Fibroblast of upper back skin (primary cell): ENCODE measurements at places on chromosomes 11 and 22.

DNA sequence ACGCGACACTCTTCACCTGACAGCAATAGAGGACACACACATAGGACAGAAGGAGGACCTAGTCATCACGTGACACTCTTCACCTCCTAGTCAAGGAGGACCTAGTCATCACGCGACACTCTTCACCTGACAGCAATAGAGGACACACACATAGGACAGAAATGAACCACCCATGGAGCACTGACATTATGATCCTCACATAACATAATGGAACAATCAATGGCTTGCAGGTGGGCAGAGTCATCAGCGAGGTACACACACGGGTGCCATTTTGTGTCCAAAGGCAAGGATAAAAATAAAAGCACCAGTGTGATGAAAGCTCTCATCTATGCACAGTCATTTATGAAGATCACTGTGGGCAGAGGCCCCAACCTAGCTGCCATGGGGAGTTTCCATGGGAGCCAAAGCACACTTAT, 354.7 kb downstream of the LARGE1 start:
- DNase-seq: no peak

DNA sequence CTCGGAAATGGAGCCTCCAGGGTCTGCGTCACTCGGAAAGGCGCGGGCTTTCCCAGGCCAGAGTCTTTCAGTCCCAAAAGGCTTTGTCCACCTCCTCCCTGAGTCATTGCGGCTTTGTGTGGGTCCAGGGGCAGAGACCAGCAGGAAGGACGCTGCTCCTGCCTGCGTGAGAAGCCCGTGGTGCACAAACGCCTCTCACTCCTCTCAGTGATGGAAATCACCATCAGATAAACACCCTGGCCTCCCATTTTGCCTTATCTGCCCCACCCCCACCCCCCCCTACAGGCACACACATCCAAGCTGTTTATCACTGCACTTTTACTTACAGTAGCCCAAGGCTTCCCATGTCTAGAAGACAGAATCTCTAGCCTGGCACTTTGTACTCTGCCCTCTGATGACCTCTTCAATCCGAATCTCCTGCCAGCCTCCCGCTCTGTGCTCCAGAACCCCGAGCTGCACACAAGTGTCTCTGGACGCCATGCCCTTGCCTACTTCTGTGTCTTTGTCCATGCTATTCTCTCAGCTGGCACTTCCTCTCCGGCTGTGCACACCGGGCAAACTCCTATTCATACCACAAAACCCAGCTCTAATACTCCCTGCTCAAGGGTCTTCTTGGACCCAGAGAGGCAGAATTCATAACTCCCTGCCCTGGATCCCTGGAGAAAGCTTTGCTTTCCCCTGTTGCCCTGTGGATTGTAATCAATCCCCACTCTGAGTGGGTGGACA, 954.6 kb downstream of the TBC1D22A start:
- DNase-seq: no peak

GRCh38 chr11:35073691-35074419, 65.1 kb upstream of the CD44 start:
- no peak for DNase-seq

- DNase-seq: no peak
These were observed 93.2 kb upstream of the RTL6 start for GRCh38 chr22:44591146-44591790.

GRCh38 chr11:120305286-120305685, 19.8 kb upstream of the TLCD5 start:
- DNase-seq: no peak

GRCh38 chr22:17634696-17635095, 3.9 kb upstream of the BCL2L13 start:
- no peak for DNase-seq

GRCh38 chr11:134691295-134691873, 279.3 kb upstream of the B3GAT1 start:
- no peak for DNase-seq

- DNase-seq: no peak
These were observed 199.1 kb downstream of the DBX1 start for GRCh38 chr11:19961225-19961624.

GRCh38 chr22:20650294-20651207, 123.4 kb upstream of the SERPIND1 start:
- DNase-seq: no peak

DNA sequence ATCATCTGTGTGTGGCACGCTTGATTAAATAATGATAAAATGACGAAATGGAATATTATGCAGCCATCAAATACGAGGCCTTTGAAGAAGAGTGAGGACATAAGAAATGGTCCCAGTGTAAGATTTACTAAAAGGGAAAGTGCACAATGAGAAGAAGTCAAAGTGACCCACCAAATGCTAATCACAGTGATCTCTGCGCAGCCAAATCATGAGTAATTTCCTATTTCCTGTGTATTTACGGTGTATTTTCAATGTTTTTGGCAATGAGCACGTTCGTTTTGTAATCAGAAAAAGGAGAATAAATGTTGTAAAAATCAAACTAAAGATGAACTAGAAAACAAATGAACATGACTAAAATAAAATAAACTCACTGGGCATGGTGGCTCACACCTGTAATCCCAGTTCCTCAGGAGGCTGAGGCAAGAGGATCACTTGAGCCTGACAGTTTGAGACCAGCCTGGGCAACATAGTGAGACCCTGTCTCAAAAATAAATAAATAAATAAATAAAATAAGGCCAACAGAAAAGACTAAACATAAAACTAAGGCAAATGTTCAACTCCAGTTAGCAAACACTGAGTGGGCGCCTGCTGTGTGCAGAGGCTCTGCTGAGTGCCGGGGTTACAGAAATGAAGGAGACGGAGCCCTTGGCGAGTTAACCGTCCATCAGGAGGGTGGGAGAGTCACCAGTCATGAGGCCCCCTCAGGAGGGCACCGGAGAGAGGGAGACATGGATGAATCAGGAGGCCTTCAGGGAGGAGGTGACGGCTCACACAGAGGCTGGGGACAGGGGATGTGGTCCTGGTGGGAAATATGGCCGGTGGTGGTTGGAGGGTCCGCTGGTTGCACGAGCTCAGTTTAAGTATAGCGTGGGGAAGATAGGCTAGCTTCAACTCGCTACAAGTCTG, 26.0 kb upstream of the CBX7 start:
- no peak for DNase-seq

- DNase-seq: no peak
These were observed 184.9 kb downstream of the SNX19 start for GRCh38 chr11:130731401-130731800.

- DNase-seq: no peak
These were observed 28.8 kb downstream of the NRXN2 start for GRCh38 chr11:64694026-64694755.

GRCh38 chr11:20599221-20600019, at the start of gene SLC6A5:
TSS of gene SLC6A5 (plus strand) at chr11:20599608. CDS start at chr11:20599673, 65 bp downstream.
- peak; percentile 33 for DNase-seq

GRCh38 chr11:63745304-63746170, 23.0 kb downstream of the ZFTA start:
- DNase-seq: no peak

GRCh38 chr22:17968126-17968525, 56.2 kb downstream of the MICAL3 start:
- DNase-seq: no peak

DNA sequence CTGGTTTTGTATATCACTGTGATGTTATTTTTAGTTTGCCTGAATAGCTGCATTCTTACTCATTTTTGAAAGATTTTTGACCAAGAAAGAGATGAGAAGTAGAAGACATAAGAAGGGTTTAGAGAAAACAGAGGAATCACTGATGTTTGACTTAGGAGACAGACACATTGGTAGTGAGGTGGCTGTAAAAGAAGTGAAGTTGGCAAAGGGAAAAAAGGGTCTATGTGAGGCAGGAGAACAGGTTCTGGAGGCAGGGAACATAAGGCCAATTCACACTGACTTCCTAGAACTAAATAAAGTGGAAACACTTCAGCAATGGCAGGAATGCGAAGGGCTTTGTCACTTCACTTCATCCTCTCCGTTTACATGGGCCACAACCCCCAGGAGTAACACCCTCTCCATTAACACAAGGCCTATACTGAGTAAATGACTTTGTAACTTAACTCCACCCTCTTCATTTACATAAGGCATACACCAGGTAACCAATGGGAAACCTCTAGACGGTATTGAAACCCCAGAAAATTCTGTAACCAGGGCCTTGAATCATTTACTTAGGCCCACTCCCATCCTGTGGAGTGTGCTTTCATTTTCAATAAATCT, 36.5 kb downstream of the CTSC start:
- no peak for DNase-seq

GRCh38 chr11:32325187-32325586, 110.2 kb downstream of the WT1 start:
- DNase-seq: no peak

DNA sequence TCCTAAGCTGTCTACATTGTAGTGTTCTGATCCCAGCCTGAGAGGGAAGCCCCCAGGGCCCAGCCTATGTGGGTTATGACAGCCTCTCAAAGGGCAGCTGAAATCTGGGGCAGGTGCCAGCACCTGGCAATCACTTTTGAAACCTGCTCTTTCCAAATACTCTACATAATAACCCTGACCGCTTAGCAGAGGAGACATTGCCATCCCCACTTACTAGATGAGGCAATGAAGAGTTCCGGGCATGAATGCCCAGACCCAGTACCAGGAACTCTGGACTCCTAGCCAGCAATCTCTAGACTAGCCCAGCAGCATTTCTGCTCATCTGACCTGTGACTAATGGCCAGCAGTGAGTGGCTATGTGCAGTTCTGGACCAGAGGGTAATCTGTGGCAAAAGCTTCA, 412.4 kb upstream of the CADM1 start:
- no peak for DNase-seq

DNA sequence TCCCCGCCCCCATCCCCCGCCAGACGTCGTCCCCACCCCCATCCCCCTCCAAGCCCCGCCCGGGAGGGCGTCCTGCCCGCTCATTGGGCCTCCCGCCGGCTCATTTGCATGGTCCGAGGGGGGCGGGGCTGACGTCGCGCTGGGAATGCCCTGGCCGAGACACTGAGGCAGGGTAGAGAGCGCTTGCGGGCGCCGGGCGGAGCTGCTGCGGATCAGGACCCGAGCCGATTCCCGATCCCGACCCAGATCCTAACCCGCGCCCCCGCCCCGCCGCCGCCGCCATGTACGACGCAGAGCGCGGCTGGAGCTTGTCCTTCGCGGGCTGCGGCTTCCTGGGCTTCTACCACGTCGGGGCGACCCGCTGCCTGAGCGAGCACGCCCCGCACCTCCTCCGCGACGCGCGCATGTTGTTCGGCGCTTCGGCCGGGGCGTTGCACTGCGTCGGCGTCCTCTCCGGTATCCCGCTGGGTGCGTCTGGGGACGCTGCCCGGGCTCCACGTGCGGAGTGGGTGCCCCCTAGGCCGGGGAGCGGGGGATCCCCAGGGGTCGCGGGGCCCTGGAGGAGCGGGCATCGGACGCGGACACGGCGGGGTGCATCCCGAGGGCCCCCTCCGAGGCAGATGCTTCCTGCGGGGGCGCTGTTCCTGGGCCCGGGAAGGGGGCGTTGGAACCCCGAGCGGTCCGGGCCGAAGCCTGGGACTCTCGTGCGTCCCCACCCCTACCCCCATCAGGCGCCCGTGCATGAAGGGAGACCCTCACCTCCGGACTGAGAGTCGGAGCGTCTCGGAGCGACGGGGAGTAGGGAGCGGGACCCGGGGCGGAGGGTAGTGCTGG, at the start of gene PNPLA3:
Gene PNPLA3, plus strand, starts transcription at position 175 of the 834 bp plus-strand sequence. Its CDS starts 107 bp downstream, at position 282.
- DNase-seq: peak; percentile 87

DNA sequence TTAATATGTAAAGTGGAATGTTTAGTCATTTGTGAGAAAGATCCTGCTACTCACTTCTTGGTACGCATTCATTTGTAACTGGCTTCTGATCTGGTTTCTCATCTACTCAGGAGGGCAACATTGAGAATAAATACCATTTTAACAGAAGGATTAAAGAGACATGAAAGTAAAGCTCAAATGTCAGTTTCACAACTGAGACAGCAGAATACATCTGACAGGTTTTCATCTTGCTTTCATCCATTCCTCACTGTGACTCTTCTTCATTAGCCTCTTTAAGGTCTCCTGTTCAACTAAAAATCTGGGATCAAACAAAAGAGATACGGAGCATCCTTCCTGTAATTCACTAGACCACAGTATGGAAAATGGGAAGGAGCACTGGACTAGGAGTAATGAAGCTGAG, 31.4 kb upstream of the CCDC89 start:
- no peak for DNase-seq

- peak; percentile 9 for DNase-seq
These were observed 21.1 kb upstream of the RDX start for GRCh38 chr11:110317516-110317932.

DNA sequence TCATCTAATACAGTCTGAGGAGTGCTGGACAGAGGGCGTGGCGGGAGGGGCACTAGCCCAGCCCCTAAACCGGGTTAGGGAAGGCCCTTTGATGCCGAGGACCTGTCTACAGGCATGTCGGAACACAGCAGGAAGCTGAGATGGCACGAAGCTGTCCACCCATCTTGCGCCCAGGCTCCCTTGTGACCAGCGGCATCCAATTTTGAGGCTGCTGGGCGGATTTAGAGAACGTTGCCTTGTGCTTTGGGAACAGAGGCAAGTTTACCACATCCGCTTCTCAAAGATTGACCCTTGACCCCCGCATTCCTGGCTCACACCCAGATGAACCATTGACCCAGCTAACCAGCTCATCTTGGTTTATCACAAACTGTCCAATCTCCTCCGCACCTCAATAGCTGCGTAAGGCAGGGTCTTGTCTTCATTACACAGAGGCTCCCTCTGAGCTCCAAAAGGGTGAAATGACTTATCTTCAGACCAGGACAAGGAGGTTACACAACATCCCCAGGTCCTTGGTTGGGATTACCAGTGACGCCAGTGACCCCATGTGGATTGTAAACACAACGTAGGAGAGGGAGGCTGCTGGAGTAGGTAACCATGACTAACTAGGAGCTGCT, 4.5 kb downstream of the FAM83F start:
- peak; percentile 63 for DNase-seq

DNA sequence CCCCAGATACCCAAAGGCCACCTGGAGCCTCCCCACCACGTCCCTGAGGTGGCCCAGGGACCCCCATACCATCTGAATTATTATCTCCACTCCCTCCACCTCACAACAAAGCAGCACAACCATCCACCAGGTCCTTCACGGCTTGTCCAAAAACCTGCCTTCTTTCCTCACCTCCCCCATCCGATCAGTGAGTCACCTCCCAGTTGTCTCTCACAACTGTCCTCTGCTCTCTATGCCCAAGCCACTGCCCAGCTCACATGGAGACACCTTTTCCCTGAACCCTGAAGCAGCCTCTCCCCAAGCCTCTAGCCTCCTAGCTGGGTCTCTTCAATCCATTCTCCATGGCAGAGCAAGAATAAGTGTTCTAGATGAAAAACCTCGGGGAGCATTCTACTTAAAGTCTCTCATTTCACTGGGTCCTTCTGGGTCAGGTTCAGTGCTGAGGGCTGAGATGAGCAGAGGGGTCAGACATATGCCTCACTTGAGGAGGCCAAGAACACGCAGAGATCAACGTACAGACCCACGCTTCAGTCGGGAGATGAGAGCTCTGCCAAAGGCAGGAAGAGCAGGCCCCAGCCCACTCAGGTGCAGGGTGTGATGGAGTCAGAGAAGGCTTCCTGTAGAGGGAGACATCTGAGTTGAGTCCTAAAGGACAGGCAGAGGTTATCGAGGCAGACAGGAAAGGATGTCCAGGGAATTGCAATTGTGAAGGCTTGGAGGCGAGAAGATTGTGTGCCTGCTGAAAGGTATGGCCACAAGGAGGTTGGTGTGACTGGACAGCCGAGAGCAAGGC, 74.7 kb downstream of the PDE2A start:
- DNase-seq: no peak

- no peak for DNase-seq
These were observed 21.0 kb upstream of the HSPA8 start for GRCh38 chr11:123082977-123083376.
